ENCODE measurements at places on chromosomes 3 and 15.
A peak's percentile ranks its signal among the peaks of the same experiment; 100 is the strongest.

GRCh38 chr3:72426618-72427397, 421.4 kb downstream of the SHQ1 start:
- DNase-seq, result no peak

- no peak for DNase-seq
Measured at GRCh38 chr3:107412376-107412775, 35.1 kb downstream of the CCDC54 start.

- no peak for DNase-seq
Measured at GRCh38 chr3:178703268-178703975, 167.2 kb downstream of the KCNMB2 start.

GRCh38 chr3:23342343-23342742, 139.2 kb downstream of the UBE2E2 start:
- DNase-seq, result no peak

- DNase-seq, result no peak
Measured at GRCh38 chr15:64348455-64348854, 7.5 kb downstream of the CSNK1G1 start.

GRCh38 chr3:61520966-61521628, 40.3 kb upstream of the PTPRG start:
- DNase-seq, result no peak

- DNase-seq, result peak; percentile 40
Measured at GRCh38 chr15:41585127-41586047, 26.4 kb downstream of the TYRO3 start.

DNA sequence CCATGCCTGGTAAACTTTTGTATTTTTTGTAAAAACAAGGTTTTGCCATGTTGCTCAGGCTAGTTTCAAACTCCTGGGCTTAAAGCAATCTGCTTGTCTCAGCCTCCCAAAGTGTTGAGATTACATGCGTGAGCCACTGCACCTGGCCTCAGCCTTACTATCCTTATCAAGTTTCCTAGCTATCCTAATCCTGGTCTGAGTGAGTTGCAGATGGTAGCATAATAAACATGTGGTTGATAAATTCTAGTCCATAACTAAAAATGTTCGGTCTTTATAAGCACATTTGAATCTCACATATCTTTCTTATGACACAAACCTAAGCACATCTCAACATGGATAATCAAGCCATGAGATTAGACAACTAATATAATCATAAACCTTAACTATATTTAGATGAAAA, 18.5 kb downstream of the NPHP3 start:
- no peak for DNase-seq

DNA sequence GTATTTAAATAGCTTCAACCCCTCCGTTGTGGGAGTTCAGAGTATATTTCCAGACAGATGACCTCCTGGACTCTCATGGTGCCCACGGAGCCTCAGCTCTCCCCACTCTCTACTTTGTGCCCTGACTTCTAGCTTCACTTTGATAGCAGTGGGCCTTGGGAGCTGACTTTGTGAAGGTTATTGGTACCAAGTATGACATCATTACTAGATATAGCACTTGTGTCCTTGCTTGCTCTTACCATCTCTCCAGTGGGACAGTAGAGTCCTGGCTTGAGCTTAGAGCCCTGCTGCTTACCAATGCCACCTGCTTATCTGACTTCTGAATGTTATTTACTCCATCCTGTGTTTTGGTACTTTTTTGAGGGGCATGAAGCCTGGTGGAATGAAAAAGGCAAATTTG, 53.4 kb downstream of the PPM1L start:
- DNase-seq, result no peak

DNA sequence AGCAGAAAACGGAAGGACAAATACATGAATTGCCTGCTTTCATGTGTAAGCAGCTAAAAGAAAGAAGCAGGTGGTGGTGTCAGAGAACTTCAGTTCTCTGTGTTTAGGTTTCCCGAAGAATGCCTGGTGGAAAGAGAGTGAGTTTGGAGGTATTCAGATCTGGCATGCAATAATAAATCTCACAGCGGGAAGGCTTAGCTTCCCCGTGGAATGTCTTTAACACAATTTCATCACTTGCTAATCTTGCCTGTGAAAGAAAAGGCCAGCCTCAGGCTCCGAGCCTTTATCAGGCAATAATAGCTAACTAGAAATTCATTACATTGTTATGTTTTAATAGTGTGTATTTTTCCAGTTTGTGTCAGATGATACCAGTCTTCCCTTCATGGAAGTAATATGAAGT, 220.3 kb downstream of the PDZRN3 start:
- DNase-seq, result no peak

GRCh38 chr3:155500194-155500818, 206.8 kb upstream of the STRIT1 start:
- no peak for DNase-seq

GRCh38 chr3:185335799-185336198, 27.1 kb upstream of the MAP3K13 start:
- DNase-seq, result no peak

GRCh38 chr15:67385971-67386370, 131.4 kb downstream of the IQCH start:
- no peak for DNase-seq

DNA sequence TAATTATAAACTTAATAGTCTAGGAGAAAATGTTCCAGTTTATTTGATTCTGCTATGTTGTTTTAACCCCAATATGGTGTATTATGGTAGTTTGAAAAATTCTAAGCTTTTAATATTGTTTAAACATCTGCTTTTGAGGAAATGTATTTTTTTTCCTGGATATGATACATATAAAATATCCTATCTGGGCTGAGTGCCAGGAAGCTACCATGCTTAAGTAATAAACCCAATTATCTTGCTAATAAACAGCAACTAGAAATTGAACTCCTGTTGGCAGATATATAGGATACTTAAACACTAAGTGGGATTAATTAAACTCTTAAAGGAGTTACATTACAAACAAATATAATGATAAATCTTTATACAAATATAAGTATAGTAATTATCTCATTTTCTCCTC, 293.7 kb upstream of the GRM7 start:
- no peak for DNase-seq

- no peak for DNase-seq
Measured at GRCh38 chr15:77243135-77243534, 172.2 kb upstream of the TSPAN3 start.

- no peak for DNase-seq
Measured at GRCh38 chr3:74693251-74693650, 78.8 kb upstream of the CNTN3 start.

DNA sequence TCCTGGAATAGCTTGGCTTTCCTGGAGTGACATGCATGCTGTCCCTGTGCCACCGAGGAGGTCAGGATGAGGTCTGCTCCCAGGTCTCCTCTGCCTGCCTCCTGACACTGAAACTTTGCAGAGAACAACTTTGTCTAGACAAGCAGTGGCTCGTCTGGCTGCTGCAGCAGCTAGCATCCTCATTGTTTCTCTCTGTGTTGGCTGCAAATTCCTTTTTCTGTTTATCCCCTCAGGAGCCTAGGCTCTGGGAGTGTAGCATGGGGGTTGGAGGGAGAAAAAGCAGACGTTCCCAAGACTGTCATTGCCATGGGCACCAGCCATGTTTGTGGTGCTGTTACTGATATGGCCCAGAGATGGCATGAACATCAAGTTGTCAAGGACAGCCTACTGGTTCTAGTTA, 208.7 kb upstream of the LRIG1 start:
- DNase-seq, result no peak

GRCh38 chr15:84023636-84024035, 211.9 kb upstream of the GOLGA6L4 start:
- peak; percentile 15 for DNase-seq

DNA sequence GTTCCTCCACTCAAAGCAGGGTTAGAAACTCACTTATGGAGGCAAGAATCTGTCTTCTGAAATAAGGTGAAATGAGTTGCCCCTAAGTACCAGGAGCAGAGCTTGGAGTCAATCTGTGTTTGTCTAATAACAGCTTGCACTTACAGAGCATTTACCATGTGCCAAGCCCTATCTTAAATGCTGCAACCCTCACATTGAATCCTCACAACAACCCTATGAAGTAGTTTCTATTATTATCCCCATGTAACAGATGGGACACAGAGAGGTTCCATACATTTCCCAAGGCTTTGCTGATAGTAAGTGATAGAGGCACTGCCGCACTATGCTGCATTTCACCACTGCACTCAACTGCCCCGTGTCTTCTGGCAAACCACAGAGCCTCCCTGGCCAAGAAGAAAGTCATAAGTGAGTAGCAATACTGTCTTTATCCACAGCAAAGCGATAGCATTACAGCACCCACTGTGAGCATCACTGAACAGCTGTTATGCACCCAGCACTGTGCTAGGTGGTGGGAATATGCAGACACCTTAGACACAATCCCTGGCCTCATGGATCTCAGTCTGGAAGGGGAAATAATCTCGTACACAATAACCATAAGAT, 141.5 kb downstream of the SSR3 start:
- DNase-seq, result no peak

GRCh38 chr3:61682671-61683548, 121.5 kb downstream of the PTPRG start:
- DNase-seq, result no peak

- DNase-seq, result no peak
Measured at GRCh38 chr15:88334436-88334835, 77.9 kb upstream of the NTRK3 start.

DNA sequence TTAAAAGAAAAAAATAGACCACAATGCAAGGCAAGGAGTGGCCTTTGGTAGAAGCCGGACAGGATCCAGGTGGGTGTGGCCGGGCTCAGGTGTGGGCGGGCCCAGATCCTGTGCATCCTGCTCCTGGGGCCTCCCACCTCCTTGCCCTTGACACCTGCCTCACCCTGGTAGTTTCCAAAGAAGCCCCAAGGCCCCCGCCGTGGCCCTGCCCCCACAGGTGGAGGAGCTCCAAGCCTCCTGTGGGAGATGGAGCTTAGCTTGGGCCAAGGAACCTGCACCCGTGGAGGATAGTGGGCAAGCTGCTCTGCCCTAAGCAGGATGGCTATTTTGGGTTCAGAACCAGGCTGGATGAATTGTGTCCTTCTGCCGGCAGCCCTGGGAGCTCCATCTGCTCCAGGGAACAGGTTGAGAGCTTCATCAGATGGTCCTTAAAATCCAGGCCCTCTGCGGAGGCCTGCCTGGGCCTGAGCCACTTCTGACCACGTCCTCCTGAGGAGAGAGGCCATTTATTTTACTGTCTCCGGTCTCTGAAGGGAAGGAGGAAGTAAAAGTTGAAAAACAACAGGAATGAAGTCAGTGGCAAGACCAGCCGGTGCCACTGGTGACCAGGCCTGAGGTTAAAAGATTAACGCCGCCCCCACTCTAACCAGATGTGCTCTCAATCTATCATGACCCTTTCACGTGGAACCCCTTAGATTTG, 53.9 kb upstream of the KLF13 start:
- peak; percentile 86 for DNase-seq

GRCh38 chr3:134472831-134473230, 13.0 kb downstream of the ANAPC13 start:
- no peak for DNase-seq

DNA sequence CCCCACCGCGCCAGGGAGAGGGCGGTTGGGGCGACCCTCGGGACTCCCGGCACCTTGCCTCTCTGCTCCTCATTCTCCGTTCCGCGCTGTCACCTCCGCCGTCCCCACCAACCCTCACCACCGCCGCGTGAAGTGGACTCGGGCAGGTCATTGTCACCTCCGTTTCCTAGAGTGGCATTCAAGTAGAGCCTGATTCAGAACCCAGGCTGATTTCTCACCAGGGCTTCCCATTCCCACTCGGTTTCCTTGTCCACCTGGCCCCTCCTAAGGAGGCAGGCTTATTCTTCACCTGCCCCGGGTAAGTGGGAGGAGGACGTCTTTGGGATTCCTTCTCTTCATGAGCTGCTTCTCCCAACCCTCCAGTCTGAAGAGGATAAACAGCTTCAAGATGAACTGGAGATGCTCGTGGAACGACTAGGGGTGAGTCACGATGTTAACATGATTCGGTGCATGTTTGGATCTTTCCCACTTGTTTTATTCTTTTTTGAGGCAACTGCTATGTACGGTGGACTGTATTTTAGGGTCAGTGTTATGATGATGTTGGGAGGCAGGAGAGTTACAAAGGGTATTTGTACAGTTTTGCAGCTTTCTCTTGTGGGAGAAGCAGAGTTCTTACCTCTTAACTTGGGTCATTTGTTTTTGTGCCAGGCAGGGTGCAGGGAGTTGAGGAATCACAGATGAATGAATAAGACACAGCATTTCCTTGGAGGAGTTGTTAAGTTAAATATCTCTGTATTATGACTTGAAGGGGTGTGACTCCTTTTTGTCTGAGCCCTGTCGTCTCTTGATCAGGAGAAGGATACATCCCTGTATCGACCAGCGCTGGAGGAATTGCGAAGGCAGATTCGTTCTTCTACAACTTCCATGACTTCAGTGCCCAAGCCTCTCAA, 692 bp downstream of the PSMD2 start:
- no peak for DNase-seq

DNA sequence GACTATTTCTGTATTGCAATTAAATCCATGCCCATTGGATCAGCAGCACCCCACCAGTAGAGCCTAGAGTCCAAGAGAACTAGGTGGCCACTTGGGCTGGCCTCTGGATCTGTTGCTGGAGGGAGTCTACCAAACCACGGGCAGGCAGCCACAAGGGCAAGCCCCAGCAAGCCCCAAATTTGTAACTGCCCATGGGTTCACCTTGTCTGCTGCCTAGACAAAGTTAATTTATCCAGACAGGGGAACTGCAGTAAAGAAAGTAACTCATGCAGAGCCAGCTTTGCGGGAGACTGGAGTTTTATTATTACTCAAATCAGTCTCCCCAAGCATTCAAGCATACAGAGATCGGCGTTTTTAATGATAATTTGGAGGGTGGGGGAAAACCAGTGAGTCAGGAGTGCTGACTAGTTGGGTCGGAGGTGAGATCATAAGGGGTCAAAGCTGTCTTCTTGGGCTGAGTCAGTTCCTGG, 74.0 kb upstream of the TERB2 start:
- no peak for DNase-seq

DNA sequence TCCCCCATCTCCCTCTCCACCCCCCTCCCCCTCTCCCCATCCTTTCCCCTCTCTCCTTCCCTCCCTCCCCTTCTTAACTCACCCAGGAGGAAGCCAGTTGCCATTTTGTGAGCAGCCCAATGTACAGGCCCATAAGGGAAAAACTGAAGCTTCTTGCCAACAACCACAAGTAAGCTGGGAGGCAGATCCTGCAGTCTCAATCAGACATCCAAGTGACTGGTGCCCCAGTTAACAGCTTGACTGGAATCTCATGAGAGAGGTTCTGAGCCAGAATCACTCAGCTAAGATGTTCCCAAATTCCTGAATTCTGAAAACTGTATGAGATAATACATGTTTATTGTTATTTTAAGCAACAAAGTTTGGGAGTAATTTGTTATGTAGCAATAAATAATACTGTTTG, 90.7 kb downstream of the C3orf70 start:
- no peak for DNase-seq

Data from transverse colon (tissue), 4 donors.